Renal cortical epithelial cell (primary cell): ENCODE measurements at places on chromosomes 12 and 14. TPM values are rescaled to one million over a fixed set of nuclear protein-coding genes. Genes with fewer than 3 reads are reported as not detected.

The ACSM4 gene
- not detected in 2 replicates for total RNA-seq

DNA sequence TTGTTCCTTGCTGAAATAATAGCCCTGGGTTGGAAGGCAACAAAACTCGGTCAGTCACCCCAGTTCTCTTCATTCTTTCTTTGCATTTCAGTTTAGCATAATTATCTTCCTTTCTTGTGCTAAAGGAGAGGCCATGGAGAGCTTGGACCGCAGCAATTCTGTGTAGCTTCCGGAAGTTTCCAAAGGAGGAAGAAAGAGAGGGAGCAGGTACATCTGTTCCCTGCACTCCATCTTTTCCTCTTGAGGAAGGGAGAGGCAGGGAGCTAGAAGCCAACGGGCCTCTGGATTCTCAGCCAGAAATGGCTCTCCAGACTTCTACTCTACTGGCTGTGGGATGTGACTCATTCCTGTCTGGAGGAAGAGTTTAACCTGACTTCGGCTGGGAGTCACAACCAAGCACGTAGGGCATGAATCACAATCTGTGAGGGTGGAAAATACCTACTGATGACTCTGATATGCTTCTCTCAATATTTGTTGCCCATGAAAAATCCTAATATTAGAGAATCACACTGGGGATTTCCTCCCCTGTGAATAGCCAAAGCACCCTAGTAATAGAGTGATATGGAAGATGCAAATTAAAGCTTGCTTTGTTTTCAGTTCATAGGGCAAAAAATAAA is 17.0 kb downstream of the ANO6 start:
- peak; percentile 98 for DNase-seq

The TSPAN11 gene
- total RNA-seq, result 1.0 TPM in 1 of 2 replicates, not detected in the other

DNA sequence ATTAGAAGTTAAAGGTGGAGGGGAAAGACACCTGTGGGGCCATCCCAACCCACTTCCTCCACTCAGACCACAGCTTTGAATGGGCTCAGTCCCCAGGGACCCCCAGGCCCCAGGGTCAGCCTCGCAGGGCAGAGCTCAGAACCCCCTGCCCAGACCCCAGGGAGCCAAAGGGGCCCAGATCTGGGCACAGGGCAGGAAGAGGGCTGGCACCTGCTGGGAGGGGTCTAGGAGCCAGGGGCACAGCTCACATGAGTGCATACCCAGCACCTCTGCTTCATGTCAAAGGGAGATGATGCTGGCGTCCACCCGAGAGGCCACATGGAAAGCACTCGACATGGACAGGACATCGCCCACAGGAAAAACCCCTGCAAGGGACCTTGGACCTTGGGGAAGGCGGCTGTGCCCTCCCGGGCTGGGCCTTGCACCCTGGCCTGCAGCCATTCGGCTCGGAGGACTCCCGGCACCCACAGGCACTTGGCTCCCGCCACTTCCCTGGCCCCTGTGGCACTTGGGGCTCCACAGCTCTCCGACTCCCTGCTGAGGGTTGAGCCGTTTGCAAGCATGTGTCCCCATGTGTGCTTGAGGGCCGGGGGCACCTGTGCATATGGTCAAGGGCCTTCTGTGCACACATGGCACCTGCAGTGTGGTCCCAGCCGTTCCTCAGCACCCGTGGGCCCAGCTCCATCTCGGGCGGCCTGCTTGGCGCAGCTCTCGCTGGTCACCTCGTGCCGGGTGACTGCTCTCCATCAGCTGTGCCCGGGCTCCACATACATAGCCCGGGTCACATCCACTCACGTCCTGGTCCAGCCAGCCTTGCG is 7.8 kb upstream of the AMN start:
- no peak for DNase-seq

The IFT81 gene
- total RNA-seq, result 10.2 and 27.8 TPM in 2 replicates

The OR4K17 gene
- not detected in 2 replicates for total RNA-seq

- DNase-seq, result no peak
These were observed 90.3 kb downstream of the CRADD start for GRCh38 chr12:93767524-93767863.

DNA sequence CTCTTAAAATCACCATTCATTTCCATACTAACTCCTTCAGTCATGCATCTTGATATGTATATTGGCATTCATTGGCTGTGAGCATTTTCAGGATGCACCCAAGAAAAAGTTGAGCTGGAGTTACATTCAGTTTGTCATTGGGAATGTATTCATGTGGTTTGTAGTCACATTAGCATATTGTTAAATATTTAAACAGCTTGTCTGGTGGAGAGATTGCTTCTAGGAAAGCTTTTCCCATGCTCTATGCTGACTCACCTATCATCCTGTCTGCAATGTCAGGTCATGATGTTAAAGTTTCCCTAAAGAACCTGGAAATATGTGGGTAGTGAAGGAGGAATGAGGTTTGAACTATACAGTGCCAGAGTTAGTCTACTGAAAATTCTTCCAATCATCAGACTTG is 583.6 kb downstream of the GALC start:
- peak; percentile 91 for DNase-seq

The FGF23 gene
- not detected in 2 replicates for total RNA-seq

The GZMB gene
- total RNA-seq, result not detected in 2 replicates

- DNase-seq, result peak; percentile 16
These were observed 11.0 kb upstream of the TBPL2 start for GRCh38 chr14:55451398-55451797.

The NYNRIN gene
- total RNA-seq, result 2.4 and 4.3 TPM in 2 replicates

- DNase-seq, result no peak
These were observed 477.0 kb downstream of the PCNX1 start for GRCh38 chr14:71384007-71384845.

DNA sequence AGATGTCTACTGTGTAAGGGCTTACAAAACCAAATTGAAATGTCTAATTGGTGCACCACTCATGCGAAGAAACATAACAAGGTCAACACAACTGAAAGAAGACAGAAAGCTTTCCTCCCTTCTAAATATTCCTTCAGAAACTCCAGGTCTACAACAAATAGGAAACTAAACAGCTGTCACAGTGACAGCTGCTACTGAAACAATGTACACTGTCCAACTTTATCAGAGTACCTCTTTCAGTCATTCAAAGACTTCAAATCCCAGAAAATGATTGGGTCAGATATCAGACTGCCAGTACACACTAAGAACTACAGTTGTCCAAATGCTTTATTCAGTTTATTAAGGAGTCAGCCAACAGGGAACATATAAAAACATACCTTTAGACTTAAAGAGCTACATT is 35.2 kb downstream of the CEP128 start:
- DNase-seq, result no peak

DNA sequence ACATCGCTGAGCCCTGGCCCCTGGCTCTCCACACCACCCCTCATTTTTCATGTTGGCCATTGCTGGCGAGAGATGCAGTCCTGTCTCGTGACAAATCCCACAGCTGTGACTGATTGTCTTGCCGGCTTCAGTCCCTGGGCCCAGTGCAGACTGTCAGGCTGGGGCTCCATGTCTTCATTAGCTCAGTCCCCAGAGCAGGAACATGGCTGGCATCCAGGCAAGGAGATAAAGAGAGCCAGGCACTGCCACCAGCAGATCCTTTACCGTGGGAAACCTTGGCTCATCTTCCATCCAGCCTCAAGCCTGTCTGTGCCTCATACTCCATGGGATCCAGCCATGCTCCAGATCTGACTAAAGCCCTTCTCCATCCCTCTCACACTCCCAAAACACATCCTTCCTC is 284.7 kb upstream of the FKBP4 start:
- DNase-seq, result no peak

The BCL7A gene
- total RNA-seq, result 9.7 and 24.8 TPM in 2 replicates

The RNASE3 gene
- not detected in 2 replicates for total RNA-seq

GRCh38 chr14:53151523-53152183 is 1.5 kb downstream of the DDHD1 start:
- peak; percentile 25 for DNase-seq

GRCh38 chr14:24289649-24290280 is 9.8 kb downstream of the DHRS1 start:
- no peak for DNase-seq

The ANG gene
- total RNA-seq, result 2.3 and 4.5 TPM in 2 replicates

The RPS6KA5 gene
- 3.3 TPM in 2 replicates for total RNA-seq

DNA sequence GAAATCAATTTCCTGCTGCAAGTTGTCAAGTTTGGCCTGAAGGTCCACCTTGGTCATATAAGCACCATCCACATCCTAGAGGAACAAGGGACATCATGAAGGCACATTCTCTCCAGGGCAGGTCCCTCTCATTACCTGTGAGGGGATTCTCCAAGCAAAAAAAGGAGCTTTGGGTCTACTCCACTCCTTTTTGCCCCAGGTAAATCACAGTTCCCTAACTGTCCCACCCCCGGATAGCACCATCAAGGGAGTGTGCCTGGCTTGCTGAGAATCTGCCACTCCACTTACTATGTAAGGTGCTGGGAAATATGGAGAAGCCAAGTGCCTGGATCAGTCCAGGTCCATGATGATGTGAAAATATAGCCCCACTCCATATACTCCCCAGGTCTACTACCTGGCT is 2.5 kb downstream of the KRT1 start:
- no peak for DNase-seq

DNA sequence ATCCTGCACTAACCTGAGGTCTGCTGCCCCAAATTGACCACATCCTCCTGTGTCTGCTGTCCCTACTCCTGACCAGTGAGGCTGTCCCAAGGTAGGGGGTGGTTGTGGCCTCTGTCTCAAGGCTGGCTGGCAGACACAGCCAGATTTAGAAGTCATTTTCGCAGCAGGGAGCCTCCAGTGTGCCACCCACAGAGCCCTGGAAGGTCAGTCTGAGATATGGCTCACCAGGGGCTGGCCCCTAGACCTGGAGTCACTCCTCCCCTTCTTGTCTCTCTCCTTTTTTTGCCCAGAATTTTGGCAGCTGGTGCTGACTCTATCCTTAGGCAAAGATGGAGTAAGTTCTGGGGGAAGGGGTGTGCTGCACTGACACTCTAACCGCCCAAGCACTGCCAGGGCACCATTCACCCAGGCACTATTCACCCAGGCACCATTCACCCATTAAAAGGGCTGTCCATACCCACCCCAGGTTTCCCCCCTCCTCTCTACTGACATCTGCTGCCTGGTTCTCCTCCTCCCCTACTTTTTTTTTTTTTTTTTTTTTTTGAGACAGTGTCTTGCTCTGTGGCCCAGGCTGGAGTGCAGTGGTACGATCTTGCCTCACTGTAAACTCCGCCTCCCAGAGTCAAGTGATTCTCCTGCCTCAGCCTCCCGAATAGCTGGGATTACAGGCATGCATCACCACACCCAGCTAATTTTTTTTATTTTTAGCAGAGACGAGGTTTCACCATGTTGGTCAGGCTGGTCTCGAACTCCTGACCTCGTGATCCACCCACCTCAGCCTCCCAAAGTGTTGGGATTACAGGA is 7.7 kb downstream of the DDN start:
- no peak for DNase-seq

DNA sequence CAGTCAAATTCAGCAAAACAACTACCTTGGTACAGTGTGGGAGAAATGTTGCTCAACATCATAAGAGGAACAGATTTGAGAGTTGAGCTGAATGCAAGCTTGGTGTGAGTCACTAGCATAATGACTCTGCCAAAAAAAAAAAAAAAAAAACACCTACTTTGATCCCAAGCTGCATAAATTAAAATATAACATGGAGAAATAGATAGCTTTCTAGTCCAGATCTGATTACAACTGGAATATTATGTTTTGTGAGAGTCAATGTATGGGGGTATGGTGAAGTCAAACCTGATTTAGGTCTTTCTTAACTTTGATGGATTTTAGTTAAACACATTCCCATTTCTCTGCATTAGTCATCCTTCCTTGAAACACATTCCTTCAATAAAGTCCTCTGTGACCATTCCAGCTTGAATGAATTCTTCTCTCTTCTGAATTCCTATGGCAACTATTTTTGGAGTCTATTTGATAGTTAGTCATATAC is 188.1 kb downstream of the SLC5A8 start:
- peak; percentile 97 for DNase-seq

The CGRRF1 gene
- 16.7 and 23.1 TPM in 2 replicates for total RNA-seq

The GPR162 gene
- 3.8 TPM in 1 of 2 replicates, not detected in the other for total RNA-seq

DNA sequence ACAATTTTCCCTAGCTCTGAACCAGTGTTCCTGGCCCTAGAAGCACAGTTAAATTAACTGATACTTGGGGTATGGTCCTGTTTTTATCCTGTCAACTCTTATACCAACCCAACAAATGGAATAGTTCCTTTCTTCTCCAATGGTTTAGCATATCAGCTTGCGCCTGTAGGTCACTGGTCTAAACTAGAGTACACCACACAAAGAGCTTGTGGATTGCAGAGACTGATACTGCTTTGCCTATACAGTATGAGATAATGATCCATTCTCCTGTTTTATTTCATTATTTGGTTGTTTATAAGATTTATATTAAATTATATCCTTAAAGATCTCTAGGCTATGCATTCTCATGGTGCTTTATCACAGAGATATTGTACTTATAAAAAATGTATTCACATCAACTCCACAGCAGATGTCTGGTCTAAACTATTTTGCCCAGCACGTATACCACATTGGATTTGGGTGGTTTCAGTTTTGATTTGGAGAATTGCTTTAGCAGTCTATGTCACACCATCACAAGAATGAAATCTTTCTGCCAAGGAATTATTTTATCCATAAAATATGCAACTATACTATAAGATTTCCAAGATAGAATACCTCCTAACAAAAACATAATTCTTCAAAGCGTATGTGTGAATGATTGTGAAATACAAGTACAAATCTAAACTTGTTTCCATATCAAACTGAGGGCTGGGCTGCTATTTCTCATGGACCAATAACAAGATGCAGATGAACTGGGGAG is 142.1 kb downstream of the SLC16A7 start:
- no peak for DNase-seq

DNA sequence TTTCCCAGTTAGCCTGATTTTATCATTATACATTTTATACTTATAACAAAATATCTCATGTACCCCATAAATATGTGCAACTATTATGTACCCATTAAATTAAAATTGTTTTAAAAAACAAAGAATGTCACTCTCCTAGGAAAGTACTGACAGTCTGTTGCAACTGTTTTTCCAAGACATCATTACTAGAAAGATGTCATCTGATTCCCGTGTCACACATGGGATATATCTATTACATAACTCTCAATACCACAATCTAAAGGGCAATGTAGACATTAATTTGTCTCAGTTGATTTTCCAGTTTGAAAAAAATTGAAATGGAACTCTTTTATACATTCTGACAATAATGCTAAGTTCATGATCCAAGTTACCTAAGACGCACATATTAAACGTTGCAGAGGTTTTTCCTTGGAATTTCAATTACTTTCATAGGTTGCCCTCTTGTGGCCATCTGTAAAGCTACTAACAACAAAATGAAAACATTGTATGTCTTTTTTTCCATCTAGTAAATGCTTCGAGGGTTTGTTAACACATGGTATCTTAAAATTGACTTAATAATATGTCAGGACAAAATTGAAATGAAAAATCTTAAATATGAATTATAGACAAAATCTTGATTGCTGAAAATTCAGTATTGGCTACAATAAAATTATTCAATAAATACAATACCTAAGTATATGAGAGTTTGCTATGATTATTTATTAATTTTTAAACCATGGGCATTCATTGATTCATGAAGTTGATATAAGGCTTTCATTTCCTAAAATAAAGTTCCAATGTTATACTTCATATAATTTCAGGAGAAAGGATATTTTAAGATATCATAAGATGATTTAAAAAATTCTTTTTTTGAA is 131.6 kb downstream of the PPFIA2 start:
- peak; percentile 70 for DNase-seq

DNA sequence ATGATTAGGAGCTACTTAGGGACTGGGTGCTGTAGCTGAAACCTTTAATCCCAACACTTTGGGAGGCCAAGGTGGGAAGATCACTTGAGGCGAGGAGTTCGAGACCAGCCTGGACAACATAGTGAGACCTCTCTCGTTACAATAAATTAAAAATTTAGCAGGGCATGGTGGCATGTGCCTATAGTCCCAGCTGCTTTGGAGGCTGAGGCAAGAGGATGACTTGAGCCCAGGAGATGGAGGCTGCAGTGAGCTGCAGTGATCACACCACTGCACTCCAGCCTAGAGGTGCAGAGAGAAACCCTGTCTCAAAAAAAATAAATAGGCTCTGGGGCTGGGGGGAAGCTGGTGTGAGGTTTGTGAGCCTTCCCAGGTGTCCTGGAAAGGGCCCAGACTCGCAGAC is 97.2 kb downstream of the FBXL14 start:
- DNase-seq, result no peak
